ENCODE measurements at places on chromosomes 11 and 22.

GRCh38 chr11:116037861-116038260 is 533.6 kb upstream of the CADM1 start:
- no peak for DNase-seq

DNA sequence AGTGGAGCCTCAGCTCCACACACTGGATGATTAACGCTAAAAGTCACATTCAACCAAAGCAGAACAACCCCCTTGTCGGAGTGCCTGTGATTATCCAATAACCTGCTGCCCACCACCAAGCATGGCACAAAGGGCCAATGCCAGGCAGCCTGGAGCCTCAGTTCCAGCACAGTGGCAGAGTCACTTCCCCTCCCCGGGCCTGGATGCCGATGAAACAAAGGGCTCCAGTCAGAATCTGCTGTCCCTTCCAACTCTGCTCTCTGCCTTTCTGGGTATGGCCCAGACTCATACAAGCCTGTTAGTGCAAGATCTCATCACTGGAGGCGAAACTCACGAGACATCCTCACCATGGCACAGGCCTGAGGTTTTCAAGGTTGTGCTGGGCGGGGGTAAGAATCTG is 52.1 kb downstream of the CLTCL1 start:
- no peak for DNase-seq

DNA sequence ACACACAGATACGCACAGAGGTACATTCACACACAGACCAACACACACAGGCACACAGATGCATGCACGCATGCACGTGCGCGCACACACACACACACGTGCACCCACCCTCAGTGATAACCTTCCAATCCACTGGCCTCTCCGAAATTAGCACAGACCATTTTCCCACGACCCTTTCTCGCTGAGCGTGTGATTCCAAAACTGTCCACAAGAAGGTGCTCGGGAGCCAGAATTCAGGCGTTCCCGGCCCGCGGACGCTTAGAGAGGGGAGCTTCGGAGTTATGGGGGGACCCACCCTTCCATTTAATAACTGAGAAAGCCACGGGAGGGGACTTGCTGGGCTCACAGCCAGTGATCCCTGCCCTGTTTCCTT is 33.8 kb upstream of the SLC35C1 start:
- peak; percentile 26 for DNase-seq

GRCh38 chr11:73259406-73260126 is 12.6 kb upstream of the P2RY6 start:
- no peak for DNase-seq
